Left ventricle myocardium superior (tissue), 1 donor: ENCODE measurements at places on chromosomes 1 and 21.

DNA sequence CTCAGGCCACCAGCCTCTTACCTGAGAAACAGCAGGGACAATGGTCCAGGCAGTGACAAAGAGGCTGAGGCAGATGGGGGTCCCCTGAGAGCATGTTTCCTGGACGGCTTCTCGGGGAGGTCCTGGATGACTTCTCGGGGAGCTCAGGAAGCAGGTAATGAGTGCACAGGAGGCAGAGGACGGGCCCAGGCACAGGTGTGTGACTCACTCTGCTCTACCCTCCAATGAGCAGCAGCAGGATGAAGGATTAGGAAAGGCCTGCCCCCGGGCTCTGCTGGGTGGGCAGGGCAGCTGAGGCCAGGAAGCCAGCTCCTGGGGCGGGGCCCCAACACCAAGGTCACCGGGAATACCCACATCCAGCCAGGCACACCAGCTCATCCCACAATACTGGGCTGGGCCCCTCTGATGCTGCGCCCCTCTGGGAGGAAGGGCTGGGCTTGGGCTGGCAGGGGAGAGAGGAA, 17.2 kb upstream of the PTAFR start:
- DNase-seq = no peak

DNA sequence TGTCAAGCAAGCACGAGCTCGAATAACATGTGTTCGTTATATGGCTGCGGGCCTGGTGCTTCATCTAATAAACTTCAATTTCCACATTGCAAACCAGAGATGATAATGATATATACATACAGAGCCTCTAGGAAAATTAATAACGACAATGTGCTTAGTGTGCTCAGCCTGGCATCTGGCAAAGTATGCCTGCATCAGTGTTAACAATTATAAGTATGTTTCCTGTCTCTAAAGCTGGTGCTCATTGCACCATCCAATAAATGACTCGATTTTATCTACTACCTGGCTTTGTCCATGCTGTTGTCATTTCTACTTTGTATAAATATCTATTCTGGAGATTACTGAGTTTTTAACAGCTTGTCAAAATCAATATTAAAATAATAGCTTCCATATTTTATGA, 1402.6 kb downstream of the MRPL39 start:
- no peak for DNase-seq

- DNase-seq = no peak
These were observed 97.0 kb downstream of the OBSCN start for GRCh38 chr1:228304766-228305395.

DNA sequence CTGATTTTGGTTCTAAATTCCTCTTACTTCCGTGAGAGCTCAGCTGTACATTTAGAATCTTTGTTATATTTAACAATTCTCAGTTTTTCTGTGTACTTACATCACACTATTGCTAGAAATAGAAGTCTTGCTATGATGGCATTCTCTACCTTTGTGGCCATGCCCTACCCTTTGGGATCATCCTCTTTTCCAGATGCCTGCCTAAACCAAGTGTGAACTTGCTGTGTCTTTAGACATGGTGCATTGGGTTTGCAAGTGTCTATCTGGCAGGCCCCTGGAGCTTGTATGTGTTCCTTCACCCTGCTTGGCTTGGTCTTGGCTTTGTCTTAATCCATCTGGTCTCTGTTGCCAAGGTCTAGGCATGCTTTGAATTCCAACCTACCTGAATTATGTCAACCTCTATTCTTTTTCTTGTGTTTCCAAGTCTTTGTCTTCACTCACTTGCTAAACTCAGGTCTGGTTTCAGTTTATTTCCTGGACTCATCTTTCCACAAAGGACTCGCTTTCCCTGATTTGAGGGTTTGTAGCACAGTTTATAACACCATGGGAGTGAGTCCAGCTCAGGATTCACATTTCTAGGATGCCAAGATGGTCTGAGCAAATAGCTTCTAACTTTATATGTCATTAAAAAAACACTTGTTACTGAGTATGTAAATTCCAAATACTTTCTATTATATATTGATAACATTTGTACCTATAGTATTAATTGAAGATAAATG, 20.6 kb upstream of the APOBEC4 start:
- no peak for DNase-seq

DNA sequence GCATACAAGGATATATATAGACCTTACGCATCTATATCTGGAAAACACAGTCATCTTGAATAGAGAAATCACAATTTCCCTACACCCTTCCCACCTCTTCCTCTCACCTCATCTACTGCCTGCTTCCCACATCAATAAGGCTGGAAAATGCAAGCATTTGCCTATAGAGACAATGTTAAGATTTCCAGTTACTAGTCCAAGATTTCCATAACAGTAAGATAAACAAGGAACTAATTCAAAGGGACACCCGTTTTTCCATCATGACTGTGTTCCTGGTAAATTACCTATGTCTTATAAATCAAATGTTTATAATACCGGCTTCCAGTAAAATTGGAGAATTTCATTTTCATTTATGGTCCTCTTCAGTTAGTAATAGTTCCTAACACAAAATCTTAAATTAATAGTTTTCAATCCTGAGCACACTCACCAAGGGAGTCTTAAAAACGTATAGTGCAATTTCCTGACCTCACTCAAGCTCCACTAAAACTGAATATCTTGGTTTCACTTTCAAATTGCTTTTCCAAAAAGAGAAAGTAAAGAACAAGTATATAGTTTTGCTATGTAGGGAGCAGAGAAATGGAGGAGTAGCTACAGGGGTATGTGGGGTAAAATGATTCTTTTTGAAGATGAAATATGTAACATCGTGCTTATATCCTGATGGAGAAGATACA, 398.7 kb downstream of the PLPP3 start:
- DNase-seq = no peak

DNA sequence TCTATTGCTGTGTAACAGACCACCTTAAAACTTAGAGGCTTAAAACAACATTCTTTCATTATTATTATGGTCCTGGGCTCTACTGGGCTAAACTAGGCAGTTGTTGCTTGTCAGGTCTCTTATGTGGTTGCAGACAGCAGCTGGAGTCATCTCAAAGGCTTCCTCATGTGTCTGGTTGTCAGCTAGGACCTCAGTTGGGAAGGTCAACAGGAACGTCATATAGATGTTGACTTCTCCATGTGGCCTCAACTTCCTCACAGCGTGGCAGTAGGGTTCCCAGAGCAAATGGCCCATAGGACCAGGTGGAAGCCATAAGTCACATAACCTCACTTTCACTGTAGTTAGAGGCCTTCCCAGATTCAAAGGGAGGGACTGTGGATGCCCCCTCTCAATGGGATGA, 15.4 kb upstream of the MEF2D start:
- DNase-seq = no peak

GRCh38 chr1:152640351-152640750, 17.4 kb upstream of the LCE3A start:
- DNase-seq = no peak

DNA sequence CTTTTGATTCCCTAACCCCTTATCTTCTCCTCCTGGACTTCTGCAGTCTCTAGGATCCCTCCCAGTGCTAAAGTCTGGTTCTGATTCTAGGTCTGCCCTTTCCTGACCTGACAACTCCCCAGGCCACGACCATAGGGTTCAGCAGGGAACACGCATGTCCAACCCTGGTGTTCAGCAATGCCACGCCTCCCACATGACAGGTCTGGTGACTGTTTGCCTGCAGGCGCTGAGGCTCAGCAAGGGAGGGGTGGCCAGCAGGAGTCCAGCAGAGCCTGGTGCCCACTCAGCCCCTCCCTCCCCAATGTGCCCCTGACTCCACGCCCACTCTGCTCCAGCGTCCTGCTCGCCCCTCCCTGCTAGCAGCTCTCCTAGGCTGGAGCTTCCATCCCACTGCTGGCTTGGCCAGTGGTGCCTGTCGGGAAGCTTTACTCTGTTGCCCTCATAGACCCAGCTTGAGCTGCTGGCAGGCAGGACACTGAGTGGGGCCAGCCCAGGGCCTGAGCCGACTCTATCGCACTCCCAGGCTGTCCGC, 17.3 kb downstream of the SLC9A1 start:
- peak; percentile 64 for DNase-seq

GRCh38 chr1:44553127-44553758, 121.0 kb downstream of the TMEM53 start:
- no peak for DNase-seq

DNA sequence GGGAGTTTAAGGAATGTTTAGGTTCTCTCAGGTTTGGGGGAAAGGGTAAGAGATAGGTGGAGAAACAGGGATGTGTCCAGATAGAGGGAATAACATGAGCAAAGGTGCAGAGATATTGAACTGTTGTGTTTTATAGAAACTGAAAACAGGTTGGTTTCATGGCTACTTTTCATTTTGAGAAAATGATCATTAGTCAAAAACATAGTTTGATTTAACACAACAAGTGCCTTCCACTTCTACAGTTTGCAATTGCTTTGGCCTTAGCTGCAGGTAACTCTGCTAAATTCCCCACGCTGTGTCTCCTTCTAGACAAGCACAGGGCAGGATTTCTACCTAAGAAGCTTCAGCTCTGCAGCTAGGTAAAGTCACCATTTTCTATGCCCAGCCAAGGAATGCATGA, 124.9 kb downstream of the RGS2 start:
- no peak for DNase-seq

GRCh38 chr1:87953732-87954344, 625.2 kb downstream of the LMO4 start:
- DNase-seq = peak; percentile 48

DNA sequence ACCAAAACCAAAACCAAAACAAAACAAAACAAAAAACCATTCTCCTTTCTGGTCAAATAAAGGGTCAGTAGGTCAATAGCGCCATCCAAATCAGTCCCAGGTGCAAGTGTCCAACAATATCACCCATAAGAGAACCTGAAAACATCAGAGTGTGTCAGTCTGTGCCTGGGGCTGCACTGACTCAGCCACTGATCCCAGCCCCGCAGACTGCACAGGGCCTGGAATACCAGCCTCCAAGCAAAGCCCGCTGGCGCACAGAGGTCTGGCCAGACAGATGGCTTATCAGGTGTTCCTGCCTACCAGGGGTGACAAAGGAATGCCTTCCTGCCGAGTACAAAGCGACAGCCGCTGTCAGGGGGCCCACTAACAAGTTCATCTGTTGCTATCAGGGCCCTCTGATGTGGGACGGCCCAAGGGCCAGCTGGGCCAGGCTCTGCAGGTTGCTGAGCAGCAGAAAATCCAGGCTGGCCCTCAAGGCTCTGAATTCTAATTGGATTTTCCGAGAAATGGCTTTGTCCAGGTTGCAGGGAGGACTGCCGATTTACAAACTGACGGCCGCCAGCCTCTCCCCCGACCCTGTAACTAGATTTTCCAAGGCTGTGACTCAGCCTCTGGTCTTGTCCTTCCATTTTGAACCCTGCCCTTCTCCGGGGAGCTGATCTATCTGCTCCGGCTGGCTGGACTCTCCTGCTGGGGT, 13.7 kb upstream of the TMEM51 start:
- peak; percentile 66 for DNase-seq

DNA sequence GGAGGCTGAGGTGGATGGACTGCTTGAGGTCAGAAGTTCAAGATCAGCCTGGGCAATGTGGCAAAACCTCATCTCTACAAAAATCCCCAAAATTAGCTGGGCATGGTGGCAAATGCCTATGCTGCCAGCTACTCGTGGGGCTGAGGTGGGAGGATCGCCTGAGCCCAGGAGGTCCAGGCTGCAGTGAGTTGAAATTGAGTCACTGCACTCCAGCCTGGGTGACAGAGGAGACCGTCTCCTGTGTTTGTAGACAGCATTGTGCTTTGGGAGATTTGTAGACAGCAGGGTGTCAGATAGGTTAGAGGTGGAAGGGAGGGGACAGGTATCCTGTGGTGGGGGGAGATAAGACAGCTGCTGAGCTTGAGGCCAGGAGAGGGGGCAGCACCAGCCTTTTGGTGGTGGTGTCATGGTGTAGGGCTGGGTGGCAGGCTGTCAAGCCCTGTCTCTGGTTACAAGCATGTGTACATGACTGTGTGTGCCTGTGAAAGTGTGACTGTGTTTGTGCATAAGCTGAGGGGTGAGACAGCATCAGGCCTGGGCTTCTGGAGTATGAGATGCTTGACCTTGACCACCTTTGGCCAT, 15.2 kb downstream of the PPFIA4 start:
- DNase-seq = no peak

- DNase-seq = no peak
These were observed 11.5 kb downstream of the MACO1 start for GRCh38 chr1:25442178-25442577.

- DNase-seq = no peak
These were observed 234.0 kb upstream of the IRF2BP2 start for GRCh38 chr1:234843946-234844345.

DNA sequence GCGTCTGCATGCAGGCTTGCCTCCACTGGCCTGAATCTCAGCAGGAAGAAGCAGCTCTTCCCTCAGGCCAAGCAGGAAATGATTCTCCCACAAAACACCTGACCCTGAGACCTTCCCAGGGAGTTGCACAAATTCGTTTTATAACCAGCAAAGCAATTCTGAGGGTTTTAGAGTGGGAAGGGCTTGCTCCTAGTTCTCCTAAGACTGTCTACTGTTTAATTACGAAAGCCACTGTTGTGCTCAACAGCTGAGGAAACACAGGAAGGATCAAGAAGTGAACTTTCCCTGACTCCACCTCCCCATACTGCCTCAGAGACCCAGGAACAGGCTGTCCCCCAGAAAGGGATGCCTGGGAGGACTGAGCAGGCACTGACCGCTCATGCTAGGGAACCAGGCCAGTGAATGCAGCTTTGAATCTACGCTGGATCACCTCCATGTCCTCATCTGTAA, 37.0 kb upstream of the PUM1 start:
- peak; percentile 33 for DNase-seq

GRCh38 chr1:1419813-1420653, 1.0 kb downstream of the ANKRD65 start:
- peak; percentile 65 for DNase-seq

GRCh38 chr1:58094221-58094620, 452.3 kb downstream of the OMA1 start:
- no peak for DNase-seq

GRCh38 chr1:199482426-199482825, 545.1 kb upstream of the NR5A2 start:
- DNase-seq = no peak

GRCh38 chr21:31201548-31201947, 142.5 kb downstream of the TIAM1 start:
- no peak for DNase-seq

- no peak for DNase-seq
These were observed 3.7 kb downstream of the SLC45A3 start for GRCh38 chr1:205676597-205676996.

DNA sequence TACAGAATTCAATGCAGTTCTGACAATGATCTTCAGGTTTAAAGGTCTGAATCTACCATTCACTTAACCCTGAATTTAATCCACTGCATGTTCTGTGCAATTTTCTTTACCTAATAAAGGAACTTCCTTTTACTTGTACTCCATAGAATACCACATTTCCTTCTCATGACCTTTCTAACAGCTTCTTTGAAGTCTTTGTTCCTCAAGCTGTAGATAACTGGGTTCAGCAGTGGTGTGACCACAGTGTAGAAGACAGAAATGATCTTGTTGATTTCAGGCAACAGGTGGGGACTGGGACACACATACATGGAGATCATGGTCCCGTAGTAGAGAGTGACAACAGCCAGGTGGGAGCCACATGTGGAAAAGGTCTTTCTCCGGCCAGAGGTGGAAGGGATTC, 878 bp downstream of the OR11L1 start:
- DNase-seq = no peak
